Stimulated activated CD4-positive, alpha-beta T cell treated with anti-CD3 and anti-CD28 coated beads, Interleukin-12 subunit alpha, Interleukin-12 subunit beta, amount 100 ng/mL, for 4 hours (primary cell): ENCODE measurements at places on chromosomes 12 and 14.
A peak's percentile ranks its signal among the peaks of the same experiment; 100 is the strongest.

- DNase-seq: peak; percentile 61
Observed at GRCh38 chr12:6943722-6944380, at the start of the genes C12orf57 and RNU7-1. C12orf57 (plus strand) TSS chr12:6944022; CDS start chr12:6944122, 100 bp downstream. RNU7-1 (plus strand) TSS chr12:6943816.

DNA sequence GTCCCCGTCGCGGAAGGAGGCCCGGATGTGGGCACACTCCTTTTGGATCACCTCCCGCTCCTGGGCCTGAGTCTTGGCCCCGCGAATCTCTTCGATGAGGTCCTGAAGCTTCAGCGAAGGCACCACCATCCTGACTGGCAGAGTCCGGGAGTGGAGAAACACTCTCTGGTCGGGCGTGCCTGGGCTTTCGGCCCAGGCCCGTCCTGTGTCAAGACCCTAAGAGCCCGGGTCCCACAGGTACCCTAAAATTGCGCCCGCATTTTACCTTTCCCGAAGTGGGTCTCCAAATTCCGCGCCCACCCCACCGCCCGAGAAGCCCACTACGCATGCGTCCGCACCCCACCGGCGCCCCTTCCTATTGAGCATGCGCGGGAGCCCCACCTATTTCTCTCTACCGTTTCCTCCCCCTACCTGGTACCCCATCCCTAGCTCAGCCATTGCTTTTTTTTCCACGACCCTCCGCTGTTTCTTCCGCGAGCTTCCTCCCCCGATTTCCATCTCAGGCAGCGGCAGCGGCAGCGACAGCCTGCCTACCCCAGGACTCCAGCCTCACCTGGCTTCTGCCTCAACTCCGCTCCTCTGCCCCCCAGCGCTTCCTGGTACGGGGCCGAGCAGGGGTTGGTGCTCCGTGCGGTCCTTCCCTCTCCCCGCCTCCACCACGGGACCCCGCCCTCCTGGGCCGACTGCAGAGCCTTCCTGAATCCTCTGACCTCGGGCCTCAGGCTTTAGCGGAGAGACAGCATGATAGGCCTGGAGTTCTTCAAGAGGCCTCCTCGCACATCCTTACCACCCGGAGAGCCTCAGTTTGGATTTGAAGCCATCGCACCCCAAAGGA is at the start of gene AP1G2:
AP1G2 (minus strand) TSS at position 606 of the 835 bp plus-strand sequence; CDS start at position 129, 477 bp downstream.
- DNase-seq: peak; percentile 86

DNA sequence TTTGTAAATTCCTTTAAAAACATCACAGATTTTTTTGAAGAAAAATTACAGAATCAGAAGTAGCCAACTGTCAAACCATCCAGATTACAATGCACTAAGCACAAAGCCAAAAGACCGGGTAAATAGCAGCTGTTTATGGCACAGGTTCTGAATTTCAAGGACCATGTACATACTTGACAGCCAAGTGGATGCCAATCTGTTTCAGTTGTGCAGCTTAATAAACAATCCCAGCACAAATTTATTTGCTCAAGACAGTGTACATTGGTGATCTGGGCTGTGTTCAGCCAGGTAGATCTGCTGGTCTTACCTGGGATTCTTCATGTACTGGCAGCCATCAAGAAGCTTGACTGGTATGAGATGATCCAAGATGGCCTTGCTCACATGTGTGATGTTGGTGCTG is 229.8 kb upstream of the FLRT2 start:
- DNase-seq: no peak

- DNase-seq: no peak
Observed at GRCh38 chr14:77752799-77753516, 8.0 kb downstream of the SNW1 start.

- no peak for DNase-seq
Observed at GRCh38 chr12:62767946-62768345, 167.0 kb downstream of the PPM1H start.

GRCh38 chr14:76647697-76648298 is 113.5 kb upstream of the VASH1 start:
- peak; percentile 2 for DNase-seq

- DNase-seq: no peak
Observed at GRCh38 chr14:92819011-92819597, 25.0 kb downstream of the GOLGA5 start.
